CD4-positive, alpha-beta memory T cell (primary cell): ENCODE measurements at places on chromosomes 3 and 15.

DNA sequence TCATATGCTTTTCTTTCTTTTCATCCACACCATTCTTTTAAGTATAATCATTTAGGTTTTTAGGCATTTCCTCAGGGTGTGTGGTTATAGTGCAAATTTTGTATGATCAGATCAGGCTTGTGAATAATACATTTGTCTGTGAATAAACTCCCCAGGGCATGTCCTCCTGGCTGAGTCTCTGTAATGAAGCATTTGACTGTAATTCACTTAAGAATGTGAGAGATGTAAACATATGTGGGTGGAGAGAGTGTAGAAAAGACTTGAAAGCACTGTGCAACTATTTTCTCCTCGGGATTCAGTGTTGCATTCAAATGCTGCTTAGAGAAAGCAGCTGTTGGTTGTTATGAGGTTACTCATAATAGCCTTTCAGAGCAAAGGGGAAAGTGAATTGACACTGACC, 996.5 kb downstream of the TUSC7 start:
- DNase-seq = no peak

DNA sequence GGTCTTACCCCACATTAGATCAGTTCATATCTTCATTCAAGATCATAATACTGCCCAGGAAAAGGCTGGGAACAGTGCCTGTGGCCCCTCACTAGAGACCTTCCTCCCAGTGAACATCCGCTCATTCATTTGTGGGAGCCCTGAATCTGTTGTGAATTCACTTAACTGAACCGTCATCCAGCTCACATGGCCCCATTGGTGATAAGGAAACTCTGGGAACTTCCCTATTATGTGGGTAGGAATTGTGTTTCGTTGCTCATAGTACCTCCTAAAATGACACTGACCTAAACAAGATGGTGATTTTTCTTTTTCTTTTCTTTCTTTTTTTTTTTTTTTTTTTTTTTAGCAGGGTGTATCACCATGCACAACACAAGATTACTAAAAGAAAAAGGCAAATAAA, 6.8 kb upstream of the MESP2 start:
- no peak for DNase-seq

- no peak for DNase-seq
Observed at GRCh38 chr3:69232482-69232881, 110.1 kb upstream of the LMOD3 start.

DNA sequence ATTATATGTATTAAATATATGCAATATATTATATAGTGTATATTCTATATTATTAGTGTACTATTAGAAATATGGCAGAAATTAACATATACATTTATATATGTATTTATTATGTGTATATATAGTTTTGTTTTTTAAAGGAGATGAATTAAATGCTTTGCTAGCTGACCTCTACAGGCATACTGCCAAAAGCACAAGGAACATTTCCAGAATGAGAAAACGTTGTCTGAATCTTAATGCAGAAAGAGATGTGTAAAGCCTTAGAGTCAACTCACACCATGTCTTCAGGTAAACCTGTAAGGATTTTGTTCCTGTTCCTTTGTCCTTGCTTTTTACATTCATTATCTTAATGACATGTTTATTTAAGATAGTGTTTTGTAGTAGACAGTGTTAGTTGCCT, 111.9 kb downstream of the ST8SIA2 start:
- no peak for DNase-seq

DNA sequence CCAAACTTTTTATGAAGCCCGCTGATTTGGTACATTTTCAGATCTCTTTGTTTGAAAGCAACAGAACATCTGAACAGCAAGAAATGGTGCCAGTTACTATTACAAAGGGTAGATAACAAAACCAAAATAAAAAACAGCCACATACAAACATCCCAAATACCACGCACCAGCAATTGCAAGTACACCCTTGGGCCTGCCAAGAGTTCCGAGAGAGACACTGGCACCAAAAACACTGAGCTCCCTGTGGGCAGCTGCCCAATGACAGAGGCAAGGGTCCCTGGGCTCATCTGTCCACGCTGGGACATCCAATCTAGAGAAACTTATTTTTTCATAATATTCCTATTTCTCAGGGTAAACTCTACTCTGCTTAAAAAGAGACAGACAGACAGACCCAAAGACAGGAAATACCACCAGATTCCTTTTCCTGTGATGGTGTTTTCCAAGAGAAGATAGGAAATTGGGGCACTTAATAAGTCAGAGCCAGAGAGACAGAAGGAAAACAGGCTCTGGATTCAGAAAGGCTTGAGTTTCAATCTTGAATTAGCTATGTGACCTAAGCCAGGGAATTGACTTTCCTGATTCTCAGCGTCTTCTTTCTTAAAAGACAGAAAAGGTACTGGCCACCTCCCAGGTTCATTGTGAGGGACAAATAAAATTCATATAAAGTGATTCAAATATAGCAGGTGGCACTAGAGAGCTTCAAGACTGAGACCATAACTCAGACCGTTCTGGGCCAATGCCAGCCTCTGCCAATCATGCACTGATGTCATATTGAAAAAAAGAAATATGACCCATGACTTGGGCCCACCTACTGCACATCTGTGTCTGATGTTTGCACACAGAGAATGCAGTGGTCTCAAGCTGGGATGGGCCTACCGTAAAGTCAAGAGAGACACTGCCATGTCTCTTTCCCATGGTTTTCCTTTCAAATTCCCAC, 61.3 kb downstream of the FOXP1 start:
- DNase-seq = no peak

GRCh38 chr3:10268930-10269329, 20.7 kb downstream of the TATDN2 start:
- no peak for DNase-seq

- DNase-seq = no peak
Observed at GRCh38 chr3:61740494-61740893, 179.1 kb downstream of the PTPRG start.

DNA sequence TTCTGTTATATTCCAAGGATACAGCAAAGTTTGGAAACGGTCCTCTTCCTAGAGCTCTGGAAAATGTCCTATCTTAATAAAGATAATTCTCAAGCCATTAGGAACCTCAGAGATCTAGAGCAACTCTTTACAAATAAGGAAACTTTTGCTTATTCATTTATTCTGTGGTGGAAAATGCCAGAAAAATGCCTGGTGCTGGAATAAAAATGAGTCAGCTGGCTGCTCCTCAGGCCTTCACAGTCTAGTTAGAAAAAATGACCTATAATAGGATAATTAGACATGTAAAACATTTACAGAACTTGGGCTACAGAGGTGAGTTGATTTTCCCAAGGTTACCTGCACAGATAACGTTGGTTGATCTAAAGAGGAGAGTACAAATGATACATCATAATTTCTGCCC, 372.5 kb downstream of the NLGN1 start:
- DNase-seq = no peak

- DNase-seq = no peak
Observed at GRCh38 chr3:12120374-12121140, 38.2 kb downstream of the TIMP4 start.

DNA sequence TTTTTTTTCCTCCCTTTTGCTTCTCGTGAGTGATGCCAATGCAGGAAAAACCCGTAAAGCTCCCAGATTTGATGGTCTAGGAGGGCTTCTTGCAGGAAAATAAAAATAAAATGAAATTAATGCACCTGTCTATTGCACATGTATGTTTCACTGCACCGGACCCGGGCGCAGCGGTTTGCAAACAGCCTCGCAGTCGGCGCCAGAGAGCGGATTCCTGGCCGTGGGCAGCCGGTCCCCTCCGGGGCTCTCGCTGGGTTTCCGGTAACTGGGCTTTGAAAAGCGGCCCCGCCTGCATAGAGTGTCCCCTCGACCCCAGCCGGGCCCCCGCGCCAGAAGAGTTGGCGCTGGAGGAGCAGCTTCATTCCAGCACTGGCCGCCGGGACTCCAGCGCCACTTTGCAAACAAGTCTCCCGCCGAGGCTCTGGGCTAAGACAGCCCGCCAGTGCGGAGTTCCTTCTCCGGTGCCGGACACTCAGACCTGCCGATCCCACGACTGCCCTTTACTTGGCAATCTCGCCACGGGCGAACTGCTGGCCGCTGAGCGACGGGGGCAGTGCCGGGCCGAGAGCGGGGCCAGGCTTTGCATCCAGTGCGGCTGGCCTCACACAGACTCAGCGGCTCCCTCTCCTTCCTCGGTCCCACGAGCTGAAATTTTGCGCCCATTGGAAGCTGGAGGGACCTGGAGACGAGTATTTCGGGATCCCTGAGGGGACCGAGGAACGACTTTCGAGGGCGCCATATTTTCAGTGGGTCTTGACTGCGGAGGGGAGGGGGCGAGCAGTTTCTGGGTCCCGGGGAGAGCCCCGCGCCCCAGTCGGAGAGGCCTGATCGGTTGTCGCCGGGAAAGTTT, 225.9 kb upstream of the C2CD4B start:
- peak; percentile 32 for DNase-seq

DNA sequence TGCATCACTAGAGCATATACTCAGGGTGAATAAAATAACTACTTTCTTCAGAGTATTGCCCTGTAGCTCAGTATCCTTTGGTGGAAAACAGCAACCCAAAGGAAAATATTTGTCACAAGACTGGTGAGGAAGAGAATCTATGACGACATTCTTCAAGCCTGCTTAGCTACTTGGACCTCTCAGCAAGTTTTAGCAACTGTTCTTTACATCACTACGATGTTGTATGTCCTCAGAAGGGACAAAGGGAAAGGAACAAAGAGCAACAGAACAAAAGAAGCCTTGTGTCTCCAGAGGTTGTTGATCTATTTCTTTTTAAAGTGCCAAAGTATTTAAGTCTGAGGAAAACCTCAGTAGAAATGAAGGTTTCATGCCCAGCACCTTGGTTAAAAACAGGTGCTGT, 746.7 kb downstream of the NAALADL2 start:
- no peak for DNase-seq

DNA sequence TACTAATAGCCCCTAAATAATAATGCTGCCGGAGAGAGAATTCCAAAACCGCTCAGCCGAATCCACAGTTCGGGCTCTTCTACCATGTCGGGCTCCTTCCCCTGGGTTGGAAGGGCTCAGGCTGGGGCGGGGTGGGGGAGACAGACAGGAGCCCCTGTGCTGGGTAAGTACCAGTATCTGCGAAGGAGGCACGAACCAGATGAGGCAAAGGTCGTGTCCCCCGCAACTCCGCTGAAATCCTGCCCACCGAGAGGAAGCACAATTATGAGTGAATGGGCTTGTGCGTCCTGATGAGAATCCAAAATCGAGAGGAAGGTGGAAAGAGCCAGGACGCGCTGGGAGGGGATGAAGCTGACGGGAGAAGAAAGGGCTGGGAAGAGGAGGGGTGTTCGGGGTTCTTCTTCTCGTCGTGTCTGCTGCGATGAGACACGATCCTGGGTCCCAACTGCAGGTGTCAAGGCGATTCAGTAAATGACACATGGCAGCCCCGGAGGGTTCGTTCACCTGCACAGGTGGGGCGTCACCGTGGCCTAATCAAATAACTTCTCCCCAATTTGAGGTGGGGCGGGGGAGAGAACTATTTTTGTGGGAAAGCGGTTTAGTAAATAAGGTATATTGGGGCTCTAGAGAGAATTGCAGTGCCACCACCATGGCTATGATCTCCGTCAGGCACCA, 707 bp upstream of the FAM81A start:
- no peak for DNase-seq

- DNase-seq = no peak
Observed at GRCh38 chr3:61236556-61236955, 14.7 kb downstream of the FHIT start.

DNA sequence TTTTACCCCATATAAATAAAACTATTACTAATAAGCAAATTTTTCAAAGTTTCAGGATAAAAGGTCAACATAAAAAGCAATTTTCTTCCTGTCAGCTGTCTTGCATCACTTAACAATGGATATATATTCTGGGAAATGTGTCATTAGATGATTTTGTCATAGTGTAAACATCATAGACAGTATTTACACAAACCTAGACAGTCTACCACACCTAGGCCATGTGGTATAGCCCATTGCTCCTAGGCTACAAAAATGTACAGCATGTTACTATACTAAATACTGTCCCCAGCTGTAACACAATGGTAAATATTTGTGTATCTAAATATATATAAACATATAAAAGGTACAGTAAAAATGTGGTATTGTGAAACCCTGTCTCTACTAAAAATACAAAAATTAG, 156.7 kb downstream of the ANO10 start:
- DNase-seq = no peak

GRCh38 chr15:62807539-62808130, 234.9 kb upstream of the TPM1 start:
- DNase-seq = no peak

GRCh38 chr3:162295323-162295983, 798.8 kb downstream of the OTOL1 start:
- DNase-seq = no peak

DNA sequence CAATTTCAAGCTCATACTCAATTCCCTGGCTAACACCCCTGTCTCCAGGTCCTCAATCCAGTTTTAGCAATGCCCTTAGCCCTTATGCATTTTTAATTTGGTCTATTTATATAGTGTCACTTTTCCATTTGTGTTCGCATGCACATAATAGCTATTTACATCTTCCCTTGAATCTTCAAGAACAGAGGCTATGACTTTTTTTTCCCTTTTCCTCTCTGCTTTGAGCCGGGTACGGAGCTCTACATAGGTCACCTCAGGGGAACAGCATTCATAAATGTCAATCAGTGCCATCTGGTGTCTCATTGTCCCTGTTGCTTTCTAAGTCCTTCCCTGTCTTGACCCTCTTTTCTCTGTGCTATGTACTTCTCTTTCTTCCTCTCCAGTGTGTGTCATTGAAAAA, 26.5 kb upstream of the ACTC1 start:
- no peak for DNase-seq

DNA sequence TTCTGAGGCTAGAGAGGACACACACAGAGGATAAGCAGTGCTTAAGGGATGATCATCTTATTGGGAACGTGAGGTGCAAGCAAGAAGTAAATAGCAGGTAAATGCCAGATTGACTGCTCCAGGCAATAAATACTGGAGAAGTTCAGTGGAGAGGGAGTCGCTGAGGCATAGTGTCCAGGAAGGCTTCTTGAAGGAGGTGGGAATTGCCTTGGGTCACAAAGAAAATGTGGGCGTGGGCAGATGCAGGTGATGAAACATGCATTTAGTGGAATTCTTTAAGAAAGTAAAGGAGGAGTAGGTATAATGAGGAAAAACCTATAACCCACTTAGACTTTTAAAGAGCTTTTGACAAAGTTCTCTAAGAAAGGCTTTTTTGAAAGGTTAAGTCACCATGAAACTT, 7.4 kb upstream of the SEMA5B start:
- DNase-seq = no peak

DNA sequence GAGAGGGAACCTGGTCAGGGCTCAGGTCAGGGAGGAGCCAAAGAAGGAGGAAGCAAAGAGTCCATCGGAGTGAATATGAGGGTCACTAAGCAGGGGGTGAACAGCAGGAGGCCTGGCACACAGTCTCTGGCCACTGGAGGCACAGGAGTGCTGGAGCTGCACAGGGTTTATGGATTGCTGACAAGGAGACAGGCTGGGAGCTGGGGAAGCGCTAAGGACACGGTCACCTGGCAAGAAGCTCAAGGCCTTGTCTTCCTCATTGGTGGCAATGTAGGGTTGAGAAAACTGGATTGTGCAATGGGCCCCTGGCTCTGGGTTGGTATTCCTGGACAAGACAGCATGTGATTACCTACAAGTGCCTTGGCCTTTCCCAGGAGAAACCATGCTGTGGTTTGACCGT, 5.8 kb upstream of the CAMP start:
- DNase-seq = no peak
